Activated gamma-delta T cell (primary cell): ENCODE measurements at places on chromosomes 7 and 10.

DNA sequence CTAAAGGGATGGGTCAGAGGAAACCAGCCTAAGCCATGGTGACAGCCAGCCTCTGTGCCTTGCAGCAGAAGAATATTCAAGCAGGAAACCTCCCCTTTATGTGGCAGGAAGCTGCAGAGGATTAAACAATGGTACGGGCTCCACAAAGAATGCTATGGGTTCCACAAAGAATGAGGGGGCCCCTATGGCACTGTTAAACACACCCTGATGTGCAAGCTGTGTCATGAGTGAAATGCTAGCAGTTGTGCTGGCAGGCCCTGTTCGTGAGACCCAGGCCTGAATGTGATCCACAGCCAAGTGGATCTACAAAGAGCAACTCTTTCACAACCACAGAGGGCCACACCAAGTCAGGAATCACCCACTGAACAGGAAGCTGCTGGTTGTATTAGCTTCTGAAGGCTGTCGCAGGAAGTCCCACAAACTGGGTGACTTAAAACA lies 68.9 kb downstream of the MYOF start:
- no peak for DNase-seq

GRCh38 chr10:106707657-106708056 lies 456.8 kb downstream of the SORCS1 start:
- no peak for DNase-seq

GRCh38 chr10:74766501-74766900 lies 59.9 kb upstream of the KAT6B start:
- no peak for DNase-seq

GRCh38 chr10:122287570-122287969 lies 16.5 kb downstream of the BTBD16 start:
- DNase-seq, result no peak

GRCh38 chr7:139829025-139829774 lies at the start of gene TBXAS1:
Gene TBXAS1, plus strand, starts transcription at chr7:139829264. Its CDS starts 127 bp downstream, at chr7:139829391.
- no peak for DNase-seq

DNA sequence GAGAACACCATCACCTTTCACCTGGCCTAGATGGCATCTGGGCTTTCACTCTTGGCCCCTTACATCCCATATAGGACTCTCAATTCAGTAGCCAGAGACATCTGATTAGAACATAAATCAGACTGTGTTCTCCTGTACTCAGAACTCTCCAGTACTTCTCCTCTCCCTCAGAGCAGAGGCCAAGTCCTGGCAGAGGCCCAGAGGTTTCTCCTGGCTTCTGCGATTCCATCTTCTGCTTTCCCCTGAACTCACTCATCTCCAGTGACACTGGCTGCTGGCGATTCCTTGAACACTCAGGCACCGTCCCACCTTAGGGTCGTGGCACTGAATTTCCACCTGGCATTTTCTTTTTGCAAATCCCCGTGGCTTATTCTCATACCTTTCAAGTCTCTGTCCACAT lies 4.9 kb upstream of the NEUROD6 start:
- DNase-seq, result no peak

DNA sequence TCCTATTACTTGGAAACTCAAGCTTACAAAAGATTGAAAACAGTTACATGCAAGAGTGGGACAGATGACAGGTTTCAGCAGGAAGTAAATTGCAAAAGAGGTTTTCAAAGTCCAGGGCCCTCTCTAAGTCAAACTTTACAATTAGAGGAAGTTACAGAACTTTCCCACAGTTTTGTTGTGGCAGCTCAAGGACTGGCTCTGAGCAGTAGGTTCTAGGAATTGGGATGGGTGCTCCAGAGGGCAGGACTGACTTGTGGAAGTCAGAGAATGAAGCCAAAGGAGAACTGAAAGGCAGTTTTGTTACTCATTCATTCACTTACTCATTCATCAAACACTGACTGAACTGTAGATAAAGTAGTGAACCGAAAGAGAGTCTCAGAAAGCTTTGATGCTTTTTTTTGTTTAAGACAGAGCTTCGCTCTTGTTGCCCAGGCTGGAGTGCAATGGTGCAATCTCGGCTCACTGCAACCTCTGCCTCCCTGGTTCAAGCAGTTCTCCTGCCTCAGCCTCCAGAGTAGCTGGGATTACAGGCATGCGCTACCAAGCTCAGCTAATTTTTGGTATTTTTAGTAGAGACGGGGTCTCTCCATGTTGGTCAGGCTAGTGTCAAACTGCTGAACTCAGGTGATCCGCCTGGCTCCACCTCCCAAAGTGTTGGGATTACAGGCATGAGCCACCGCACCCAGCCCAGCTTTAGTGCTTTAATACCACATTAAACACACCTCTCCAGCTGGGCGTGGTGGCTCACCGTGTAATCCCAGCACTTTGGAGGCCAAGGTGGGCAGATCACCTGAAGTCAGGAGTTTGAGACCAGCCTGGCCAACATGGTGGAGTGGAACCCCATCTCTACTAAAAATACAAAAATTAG lies 66.8 kb upstream of the CCNJ start:
- no peak for DNase-seq

GRCh38 chr10:75498884-75499350 lies 67.5 kb downstream of the LRMDA start:
- DNase-seq, result no peak

DNA sequence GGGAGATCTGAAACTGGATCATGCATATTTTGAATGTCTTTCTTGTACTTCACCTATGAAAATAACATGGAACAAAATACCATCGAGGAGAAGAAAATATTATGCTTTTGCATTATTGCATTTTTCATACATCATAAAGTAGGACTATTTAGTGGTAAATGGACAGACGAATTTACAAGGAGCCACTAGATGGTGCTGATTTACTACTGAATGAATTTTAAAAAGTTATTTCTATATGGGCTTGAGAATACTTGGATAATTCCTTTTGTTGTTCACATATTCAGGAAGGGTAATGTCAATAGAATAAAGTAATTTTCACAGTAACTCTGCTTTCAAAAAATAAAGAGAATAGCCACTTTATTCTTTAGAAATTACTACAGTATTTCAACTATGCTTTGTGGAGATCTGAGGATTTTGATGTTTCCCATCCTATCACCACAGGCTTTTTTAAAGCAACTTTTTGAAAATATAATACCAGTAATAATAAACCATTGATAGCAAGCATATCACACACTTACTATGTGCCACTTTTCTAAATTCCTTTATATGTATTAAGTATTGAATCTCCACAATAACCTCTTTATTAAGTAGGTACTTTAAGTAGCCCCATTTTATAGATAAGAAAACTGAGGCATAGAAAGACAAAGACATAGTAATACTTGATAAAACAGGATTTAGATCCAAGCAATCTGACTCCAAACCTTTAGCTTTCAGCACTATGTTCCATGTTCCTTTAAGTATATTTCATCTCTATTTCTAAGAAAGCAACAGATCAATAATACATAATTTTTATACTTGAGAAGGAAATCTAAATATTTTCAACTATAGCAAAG lies 38.6 kb downstream of the NEBL start:
- no peak for DNase-seq

GRCh38 chr7:87427288-87427687 lies 48.2 kb downstream of the ABCB4 start:
- DNase-seq, result no peak

DNA sequence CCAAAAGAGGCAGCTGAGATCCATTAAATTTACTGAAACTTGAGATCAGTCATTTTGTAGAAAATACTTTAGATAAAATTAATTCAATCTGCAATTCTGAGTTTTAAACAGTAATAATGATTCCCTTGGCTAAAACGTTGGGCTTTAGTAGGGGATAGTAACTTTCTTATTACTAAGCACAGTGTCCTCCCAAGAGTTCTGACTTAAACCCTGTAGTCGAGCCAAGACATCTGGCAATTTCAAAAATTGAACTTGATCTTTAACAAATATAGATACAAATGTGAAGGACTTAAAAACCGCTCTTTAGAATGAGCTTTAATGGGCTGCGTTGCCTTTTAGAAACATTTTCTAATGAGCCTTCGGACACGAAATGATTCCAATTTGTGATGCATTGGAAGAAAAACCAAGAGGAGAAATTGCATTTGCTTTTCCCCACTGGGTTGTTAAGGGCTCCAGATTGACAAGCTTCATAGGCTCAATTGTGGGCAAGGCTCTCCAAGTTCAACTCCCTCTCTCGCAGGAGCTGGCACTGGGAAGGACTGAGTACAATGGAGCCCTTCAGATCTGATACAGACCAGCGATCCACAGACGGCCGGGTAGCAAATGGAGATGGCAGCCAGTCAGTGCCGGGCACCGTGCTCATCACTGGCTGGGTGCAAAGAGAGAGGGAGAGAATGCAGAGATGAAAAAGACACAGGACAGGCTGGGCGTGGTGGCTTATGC lies 921.3 kb upstream of the AUTS2 start:
- DNase-seq, result no peak

- no peak for DNase-seq
Observed at GRCh38 chr10:32937911-32938424, 20.1 kb downstream of the ITGB1 start.

- DNase-seq, result no peak
Observed at GRCh38 chr7:19284596-19285300, 139.5 kb upstream of the FERD3L start.

DNA sequence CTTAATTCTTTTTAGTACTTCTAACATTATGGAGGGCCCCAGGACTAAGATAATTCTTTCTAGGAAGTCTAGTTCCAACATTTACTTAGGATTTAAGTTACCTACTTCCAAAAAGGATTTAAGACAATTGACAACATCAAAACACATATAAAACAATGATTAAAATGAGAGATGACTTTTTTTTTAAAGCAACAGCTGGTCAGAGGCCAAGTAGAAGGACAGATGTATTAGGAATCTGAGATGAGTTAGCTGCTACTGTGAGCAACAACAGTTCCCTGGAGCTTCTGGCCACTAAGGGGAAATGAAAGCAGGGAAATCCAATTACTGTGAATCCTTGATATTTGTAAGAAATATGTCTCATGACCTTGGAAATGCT lies 222.3 kb downstream of the PHTF2 start:
- no peak for DNase-seq

- no peak for DNase-seq
Observed at GRCh38 chr7:127979728-127980126, 51.5 kb downstream of the LRRC4 start.

DNA sequence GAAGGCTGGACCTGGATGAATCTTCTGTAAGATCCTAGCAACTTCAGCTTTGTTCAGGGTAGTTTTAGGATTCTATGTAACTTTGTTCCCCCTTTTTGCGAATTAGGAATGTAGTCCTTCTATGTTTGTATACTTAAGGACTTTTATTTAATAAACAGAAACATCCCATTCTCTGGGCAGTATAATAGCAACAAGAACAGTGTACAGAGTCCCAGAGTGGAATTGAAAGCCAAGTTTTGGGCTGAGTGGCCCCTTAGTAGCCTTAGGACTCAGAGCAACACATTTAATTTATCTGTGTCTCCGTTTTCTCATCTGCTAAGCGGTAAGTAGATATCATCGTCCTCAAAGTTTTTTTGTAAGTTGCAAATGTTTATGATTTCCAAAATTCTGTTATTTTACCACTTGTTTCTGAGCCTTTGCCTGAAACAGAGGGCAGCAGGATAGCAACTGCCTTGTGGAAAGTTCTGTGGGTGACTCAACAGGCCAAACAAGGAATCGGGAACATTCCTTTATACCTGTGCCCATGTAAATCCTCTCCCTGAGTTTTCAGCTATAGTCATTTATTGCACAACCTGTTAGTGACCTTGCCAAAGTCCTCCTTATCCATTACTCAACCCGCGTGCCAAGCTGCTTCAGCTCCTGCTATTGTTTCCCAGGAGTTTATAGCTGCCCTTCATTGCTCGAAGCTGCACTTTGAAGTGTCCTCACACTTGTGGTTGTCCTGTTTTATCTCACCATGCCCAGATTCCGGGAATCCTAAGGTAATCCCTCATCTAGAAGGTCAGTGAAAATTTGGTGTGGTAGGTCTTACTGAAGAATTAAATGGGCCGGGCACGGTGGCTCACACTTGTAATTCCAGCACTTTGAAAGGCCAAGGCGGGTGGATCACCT lies 199.1 kb upstream of the AHR start:
- no peak for DNase-seq

GRCh38 chr7:82029236-82029913 lies 259.5 kb upstream of the HGF start:
- no peak for DNase-seq

GRCh38 chr7:18179093-18179492 lies 151.4 kb upstream of the PRPS1L1 start:
- DNase-seq, result no peak

- no peak for DNase-seq
Observed at GRCh38 chr7:1888425-1888824, 218.3 kb downstream of the ELFN1 start.

DNA sequence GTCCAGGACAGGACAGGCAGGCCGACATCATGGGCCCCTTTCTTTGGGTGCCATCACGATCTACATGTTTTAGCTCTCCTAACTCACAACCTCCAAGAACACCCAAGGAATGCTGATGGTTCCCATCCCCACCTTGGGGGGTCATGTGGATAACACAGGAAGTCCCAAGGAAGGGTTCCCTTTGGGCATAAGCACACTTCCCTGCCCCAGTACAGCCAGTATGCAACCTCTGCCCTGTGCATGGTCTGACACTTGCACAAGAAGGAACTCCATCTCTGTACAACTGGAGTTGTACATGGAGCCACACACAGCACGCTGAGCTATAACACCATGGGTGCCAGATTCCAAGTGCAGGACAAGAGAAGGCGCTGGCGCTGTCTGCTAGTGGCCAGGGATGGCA lies 11.0 kb downstream of the MAT1A start:
- DNase-seq, result no peak

GRCh38 chr7:92623544-92623943 lies 33.4 kb upstream of the FAM133B start:
- DNase-seq, result no peak

DNA sequence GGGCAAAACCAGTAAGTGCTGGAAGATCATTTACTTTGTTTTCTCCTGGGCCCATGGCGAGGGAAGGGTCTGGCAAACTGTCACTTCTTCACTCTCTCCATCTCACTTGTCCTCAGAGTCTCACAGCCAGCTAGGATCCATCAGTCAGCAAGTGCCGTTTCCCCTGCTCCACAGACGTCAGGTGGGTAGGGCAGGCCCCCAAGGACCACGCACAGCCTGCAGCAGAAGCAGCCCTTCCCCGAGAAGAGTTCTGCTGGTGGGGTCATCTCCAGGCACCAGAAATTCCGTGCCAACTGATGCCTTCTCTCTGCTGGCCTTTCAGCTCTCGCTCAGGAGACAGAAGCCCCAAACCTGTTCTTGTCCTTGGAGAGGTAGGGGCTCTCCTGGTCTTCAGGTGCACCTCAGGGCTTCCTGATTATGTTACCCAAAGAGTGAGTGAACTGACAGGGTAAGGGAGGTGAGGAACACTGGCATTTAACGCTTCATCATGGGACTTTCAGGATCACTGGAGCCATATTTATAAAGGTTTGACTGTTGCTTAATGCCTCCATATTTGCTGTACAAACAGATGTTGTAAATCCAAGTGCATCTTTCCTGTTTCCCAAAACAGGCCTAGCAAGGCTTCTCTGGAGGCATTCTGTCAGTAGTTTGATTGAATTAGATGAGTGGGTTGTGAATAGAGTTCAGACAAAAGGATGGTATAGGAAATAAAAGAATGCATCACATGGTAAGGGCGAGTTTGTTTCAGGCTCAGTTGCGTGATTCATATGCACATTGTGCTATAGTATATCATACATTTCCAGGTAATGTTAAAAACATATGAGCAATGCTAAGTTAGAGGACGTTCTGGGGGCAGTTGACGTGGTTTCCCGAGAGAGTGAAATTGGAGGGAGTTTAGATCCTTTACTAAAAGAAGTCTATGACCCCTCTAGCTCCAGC lies 13.7 kb upstream of the TSPAN15 start:
- no peak for DNase-seq
